NCI-H2081 treated with DMSO at 0.1 percent for 48 hours (cell line): ENCODE measurements at places on chromosomes 6 and 20.

GRCh38 chr6:72739368-72739779, 117.5 kb downstream of the KCNQ5 start:
- DNase-seq = no peak

DNA sequence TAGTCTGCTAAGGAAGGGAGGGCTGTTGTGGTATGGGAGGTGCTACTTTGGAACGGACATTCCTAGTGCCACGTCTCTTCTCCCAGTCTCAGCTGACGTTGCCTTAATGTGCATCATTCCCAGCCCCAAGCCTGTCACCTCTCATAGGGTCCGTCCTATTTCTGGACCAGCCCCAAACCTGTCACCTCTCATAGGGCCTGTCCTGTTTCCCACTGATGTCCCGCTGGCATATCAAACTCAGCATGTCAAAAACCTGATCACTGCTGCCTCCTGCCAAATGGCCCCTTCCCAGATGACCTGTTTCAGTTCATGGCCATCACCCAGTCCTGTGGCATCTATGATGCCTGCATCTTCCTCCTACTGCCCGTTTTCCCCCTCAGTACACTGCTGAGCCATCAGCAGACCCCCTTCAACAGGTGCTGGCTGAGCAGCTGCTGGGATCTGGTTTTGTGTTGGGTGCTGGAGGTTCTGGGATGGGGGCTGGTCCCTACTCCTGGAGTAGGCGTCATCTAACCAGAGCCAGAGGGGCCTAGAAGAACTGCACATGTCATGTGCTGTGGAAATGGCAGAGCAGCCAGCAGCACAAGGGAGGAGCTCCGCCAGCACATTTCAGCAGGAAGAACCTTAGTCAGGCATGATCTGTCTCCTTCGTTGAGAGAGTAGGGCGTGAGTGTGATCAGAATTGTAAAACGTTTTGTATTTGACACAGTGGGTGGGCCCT, 3.3 kb downstream of the ENTPD6 start:
- no peak for DNase-seq

GRCh38 chr6:134416418-134417154, 98.7 kb upstream of the SGK1 start:
- DNase-seq = no peak

DNA sequence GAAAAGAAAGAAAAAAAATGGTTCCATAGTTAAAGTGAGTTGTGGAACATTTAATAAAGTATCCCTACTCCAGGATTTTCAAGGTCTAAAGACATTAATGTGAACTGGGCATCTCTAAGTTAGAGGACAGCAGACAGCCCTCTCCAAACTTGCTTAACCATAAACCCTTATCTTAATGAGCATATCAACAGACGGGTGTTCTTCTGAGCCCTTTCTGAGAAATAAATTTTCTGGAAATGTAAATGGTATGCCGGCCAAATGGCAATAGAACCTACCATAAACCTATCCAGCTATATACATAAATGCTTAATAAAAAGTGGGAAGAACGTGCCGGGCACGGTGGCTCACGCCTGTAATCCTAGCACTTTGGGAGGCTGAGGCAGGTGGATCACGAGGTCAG, 12.5 kb downstream of the SLC18B1 start:
- no peak for DNase-seq

- DNase-seq = no peak
Measured at GRCh38 chr20:6397115-6397514, 274.3 kb upstream of the FERMT1 start.

- no peak for DNase-seq
Measured at GRCh38 chr6:154320181-154320580, 36.4 kb downstream of the IPCEF1 start.

- no peak for DNase-seq
Measured at GRCh38 chr6:158867381-158868121, 48.4 kb upstream of the EZR start.

DNA sequence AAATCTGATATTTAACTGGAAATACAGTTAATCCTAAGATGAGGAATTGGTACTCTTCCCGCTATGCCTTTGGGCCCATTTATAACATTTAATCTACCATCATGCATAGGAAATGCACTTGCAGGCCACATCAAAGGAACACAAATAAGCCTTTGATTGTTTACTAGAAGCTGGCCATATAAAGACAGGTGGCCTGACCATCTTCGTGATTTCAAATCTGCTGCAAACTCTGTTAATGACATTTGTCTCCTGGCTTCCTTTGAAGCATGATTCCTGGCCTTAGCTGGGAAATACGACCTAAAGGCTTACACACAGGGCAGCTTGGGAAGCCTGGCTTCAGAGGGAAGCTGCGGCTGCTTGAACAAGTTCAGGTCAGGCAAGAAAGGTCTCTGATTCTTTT, 552.1 kb downstream of the CDH26 start:
- DNase-seq = no peak

DNA sequence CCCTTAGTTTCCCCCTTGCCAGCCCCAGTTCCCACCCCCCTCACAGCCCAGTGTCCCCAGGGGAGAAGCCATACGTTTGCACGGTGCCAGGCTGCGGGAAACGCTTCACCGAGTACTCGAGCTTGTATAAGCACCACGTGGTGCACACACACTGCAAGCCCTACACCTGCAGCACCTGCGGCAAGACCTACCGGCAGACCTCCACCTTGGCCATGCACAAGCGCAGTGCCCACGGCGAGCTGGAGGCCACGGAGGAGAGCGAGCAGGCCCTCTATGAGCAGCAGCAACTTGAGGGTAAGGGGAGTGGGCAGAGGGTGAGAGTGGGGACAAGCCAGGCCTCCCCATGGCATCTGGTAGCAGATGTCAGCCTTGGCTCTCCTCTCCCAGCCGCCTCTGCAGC, 5.1 kb upstream of the DEF6 start:
- no peak for DNase-seq

GRCh38 chr6:90983462-90983861, 396.6 kb upstream of the MAP3K7 start:
- no peak for DNase-seq

DNA sequence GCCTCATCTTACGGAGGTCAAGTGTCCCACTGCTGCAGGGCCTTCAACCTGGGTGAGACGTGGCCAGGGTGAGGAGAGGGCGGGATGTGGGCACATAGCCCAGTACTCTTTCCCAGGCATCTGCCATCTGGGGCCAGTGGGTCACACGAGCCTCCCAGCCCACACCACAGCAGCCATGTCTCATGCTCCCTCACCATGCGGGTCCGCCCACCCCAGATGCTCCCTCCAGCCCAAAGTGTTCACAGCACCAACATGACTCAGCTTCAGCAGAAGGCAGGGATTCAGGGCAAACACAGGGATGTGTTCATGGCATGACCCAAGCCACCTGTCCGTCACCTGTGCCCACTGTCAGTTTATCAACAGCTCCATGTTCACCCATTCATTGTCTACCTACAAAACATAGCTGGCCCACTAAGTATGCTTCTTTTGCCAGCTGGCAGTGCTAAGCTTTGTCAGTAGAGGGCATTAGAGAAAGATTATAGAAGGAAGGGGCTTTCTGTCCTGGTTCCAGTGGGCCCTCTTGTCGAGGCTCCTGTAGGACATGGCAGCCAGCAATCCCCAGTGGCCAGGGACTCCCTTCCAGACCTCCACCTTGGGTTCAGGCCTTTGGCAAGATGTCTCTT, 109.2 kb downstream of the FOXF2 start:
- DNase-seq = no peak
